ENCODE measurements at places on chromosomes 11 and 22.

DNA sequence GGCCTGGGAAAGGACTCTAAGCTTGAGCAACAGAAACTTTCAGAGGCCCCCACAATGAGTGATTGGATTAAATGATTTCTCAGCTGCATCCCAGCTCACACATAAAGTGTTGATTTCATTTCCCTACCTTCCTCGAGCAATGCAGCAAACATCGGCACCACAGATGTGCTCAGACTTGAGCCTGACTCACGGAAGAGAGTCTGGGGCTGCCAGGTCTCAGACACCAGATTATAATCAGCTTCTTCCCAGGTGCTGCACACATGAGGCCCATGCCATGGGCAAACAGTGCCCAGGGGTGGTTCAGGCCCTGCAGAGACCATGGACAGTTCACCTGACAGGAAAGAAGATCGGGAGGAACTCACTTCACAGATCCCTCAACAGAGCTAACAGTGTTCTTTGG lies 226.6 kb upstream of the TENM4 start:
- DNase-seq, result no peak

GRCh38 chr11:47917599-47918369 lies 62.6 kb upstream of the PTPRJ start:
- peak; percentile 73 for DNase-seq

DNA sequence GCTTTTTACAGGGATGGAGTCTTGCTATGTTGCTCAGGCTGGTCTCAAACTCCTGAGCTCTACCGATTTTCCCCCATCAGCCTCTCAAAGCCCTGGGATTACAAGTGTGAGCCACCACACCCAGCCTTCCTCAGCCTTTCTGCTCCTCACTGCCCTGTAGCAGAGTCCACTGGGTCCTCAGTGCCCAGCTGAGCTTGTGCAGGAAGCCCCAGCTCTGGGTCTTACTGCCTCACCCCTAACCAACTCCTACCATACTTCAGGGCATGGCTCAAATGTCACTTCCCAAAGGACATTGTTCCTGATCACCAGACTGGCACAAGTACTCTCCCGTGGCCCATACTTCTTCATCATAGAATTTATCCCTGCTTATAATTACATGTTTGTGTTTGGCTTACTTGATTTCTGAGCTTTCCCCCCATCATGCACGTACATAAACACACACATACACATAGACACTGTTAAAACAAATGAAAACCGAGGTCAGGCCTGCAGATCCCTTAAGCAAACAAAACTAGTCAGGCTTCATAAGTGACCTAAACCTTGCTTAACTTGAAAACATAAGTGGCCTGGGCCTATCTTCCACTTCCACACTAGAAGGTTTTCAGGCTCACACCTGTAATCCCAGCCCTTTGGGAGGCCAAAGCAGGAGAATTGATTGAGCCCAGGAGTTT lies 14.0 kb upstream of the SLC43A3 start:
- DNase-seq, result no peak

DNA sequence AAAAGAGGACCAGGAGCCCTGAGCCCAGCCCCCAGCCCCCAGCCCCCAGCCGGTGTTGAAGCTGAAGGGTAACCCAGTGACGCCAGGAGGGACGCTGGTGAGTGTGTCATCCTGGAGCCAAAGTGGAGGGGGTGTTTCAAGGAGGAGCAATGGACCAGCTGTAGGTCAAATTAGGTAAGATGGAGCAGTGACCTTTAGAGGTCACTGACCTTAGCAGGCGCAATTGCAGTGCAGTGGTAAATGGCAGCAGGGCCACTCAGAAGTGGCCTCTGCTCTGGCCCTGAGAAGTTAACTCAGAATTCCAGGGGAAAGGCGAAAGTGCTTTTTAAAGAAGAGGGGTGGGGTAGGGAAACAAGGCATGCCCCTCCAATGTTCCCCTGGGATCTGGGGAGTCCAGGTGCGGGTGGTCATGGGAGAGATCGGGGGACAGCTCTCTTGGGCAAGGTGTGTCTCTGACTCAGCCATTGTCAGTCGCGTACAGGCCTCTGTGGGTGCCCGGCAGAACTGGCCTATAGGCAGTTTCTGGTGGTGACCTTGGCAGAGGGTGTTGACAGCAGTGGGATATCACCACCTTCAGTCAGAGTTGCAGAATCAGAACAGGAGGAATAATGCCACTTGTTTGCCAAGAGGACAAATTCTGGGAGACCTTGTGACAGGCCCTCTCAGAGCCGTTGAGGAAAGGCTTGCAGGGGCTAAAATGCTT lies 50.3 kb upstream of the TIMP3 start:
- DNase-seq, result no peak

DNA sequence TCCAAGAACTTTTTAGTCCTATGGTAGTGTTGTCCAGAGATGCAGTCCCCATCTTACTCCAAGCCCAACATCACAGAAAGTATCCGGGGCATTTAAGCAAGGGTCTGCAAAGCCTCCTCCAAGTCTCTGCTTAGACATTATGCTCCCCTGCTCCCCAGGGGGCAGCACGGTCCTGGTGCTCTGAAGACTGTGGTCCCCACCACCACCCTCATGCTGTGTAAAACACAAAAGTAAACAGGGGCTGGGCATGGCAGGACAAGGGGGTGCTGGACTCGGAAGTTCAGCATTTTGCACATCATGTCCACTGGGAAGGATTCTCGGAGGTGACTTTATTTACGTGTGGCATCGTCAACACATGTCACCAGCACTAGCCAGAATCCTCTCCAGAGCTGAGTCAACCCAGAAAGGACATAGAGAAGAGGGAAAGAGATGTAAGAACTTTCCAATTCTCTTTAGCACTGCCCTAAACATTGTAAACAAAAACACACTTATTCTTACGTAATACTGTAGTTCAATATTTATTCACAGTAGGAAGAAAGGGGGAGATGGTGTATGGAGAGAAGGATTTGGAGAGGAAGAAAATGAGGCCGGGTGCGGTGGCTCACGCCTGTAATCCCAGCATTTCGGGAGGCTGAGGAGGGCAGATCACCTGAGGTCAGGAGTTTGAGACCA lies 37.7 kb downstream of the TCIRG1 start:
- DNase-seq, result no peak

DNA sequence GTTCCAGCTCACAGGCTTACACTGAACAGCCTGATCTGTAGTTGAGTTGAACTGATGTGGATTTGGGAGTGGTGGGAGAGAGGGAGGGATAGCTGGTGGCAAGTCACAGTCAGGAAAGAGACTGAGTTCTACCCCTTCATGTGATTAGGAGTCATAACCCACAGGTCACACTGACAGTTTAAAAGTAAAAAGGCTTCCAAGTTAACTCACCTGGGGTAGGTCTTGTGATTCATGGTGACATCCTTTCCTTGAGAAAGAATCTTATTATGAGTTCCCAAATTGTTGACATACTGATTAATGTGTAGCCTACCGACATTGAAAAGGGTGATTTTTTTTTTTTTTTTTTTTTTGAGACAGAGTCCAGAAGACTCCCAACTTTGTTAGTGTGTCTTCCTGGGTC lies 5.4 kb downstream of the IZUMO1R start:
- no peak for DNase-seq

GRCh38 chr11:117874253-117874909 lies 2.1 kb downstream of the FXYD6 start:
- no peak for DNase-seq

DNA sequence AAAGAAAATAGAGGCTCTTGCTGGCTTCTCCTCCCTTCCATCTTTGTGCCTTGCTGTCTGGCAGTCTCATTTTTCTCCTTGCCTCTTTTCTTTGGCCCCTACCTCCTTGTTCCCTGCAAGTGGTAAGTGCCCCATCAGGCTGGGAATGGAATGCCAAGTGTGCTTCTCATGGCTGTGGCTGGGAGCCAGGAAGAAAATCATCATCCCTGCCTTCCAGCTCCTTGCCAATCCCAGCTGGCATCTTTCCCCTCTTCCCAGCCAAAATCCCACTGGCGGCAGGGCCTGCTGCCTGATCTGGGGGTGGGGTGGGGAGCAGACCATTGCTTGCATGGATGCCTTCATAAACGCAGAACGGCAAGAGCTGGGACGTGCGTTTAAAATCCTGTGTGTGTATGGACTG lies 27.0 kb upstream of the SLC25A18 start:
- DNase-seq, result no peak

DNA sequence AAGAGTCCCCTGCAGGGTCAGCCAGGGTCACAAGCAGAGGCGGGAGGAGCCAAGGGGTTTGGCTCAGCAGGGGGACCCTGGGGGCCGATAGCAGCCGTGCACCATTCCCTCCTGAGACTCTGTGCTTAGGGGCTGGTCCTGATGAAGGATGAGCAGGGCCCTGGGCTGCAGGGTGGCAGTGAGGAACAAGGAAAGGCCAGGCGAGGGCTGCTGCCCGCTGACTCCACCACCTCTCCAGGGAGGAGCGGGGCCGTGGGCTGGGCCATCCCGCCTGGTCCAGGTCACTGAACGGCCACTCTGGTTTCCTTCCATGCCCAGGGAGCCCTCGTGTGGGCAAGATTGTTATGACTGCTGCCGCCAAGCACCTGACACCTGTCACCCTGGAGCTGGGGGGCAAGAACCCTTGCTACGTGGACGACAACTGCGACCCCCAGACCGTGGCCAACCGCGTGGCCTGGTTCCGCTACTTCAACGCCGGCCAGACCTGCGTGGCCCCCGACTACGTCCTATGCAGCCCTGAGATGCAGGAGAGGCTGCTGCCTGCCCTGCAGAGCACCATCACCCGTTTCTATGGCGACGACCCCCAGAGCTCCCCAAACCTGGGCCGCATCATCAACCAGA lies 9.2 kb upstream of the NDUFS8 start:
- no peak for DNase-seq

- no peak for DNase-seq
These were observed 211.8 kb downstream of the TENM4 start for GRCh38 chr11:79229047-79229446.

DNA sequence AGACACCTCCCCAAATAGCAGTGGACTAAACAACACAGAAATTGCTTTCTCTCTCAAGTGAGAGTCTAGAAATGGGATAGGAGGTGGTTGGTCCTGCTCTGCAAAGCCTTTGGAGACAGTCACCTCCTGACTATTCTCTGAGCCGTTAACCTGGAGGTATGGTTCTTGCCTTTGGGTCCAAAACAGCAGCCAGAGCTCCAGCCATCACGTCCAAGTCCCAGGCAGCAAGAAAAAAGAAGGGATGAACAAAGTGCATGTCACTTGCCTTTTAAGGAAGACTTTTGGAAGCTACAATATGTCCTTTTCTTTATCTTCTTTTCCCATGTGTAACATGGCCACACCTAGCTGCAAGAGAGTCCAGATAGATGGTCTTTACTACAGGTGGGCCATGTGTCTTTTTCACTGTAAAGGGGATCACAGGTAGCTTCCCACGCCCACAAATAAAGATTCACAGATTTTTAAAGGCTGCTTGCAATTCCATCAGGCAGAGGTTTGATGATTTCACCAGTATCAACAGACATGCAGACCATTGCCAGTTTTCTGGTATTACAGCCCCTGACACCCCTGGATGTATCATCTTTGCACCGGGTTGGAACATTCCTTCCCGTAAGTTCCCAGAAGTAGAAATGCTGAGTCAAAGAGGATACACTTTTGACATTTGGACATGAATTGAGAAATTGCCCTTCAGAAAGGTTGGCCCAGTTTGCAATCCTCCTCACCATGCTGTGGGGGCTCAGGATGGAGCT lies 66.0 kb downstream of the MYEOV start:
- DNase-seq, result no peak

DNA sequence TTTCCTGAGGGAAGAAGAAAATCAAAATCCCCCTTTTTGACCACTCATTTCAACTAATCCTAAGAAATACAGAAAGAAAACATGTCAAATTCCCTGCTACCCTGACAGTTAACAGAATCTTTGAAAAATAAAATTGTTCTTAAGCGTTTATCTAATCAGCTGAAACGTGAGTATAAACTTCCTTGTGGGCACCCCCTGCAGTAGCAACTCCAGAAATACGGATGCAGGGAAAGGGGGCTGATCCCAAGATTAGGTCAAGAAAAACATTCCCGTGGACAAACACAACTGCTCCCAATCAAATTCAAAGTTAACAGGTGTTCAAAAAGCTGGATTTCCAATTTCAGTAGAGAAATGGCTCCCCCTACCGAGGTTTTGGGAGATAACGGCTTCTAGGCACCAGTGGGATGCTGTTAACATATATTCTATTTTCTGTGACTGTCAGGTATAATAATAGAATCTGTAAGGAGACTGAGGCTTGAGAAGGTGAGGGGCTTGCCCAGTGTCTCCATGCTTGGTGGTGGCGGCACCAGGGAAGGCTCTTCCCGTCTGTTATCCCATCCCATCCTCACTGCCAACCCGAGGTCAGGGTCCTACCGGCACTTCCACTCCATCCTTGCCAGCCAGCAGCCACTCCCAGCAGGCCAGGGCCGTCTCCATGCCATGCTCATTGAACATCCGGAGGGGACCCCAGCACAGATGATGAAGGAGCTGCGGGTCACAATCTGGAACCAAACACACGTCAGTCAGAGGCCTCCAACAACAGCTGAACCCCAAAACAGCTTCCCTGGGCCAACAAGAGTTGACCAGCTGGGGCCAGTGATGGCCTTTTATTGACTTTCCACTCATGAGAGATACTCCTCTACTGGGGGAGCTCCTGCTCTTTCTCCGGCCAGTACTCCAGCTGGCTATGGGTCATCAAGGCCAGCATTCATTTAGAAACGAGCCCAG lies 32.0 kb upstream of the SERPIND1 start:
- peak; percentile 56 for DNase-seq

- DNase-seq, result no peak
These were observed 24.8 kb upstream of the RCN1 start for GRCh38 chr11:32065865-32066629.

DNA sequence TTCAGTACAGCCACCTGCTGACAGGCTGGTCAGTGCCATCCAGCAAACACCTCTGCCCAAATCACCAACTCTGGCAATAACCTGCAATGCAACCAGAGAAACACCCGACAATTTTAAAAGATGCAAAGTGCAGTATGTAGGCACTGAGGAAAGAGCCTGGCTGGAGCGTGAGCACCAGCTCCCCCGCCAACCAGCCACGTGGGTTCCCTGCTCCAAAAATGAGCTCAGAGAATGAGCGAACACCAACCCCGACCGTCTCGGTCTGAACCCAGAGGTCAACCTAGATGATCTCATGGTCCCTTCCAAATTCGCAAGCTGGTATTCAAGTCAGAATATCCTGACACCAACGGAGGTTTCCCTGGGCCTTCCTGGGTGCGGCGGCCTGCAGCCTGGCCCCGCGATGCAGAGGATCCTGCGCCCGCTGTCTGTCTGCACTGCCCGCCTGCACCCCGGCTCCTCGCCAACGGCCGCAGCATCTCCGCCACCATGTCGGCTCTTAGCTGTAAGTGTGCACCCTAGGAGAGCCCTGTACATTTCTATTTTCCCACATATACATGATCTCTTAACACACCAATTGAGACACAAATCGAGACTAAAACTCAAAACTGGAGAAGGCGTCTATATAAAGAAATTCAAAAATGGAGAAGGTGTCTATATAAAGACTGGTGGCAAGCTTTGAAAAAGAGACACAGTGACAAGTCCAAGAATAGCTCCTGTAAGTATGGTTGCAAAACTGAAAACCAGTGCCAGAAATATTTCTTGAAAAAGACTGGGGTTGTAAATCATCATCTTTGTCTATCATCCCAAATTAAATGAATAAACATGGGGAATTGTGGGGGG lies 22.8 kb downstream of the TMEM184B start:
- no peak for DNase-seq
